Pancreas (tissue), 10 donors: ENCODE measurements at places on chromosomes 6 and 20. TPM values are rescaled to one million over a fixed set of nuclear protein-coding genes. Genes with fewer than 3 reads are reported as not detected.

DNA sequence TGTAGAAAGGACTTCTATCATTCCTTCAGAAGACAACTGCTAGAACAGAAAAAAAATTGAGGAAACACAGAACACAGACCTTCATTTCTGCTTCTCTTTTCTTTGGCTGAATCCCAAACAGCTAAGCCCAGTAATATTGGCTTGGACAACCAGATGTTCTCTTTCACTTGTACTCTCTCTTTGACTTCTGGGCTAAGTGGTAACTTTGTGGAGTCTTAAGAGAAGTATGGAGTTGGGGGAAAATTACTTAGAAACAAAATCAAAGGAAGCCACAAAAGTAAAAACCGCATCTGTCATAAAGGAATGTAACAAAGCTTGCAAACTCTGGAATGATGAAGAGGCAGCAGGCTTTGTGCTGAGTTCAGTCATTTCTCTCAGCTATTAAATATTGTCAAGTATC, 587.5 kb downstream of the CBLN4 start:
- no peak overlapping the region for H3K4me3 ChIP-seq
- no peaks in the 10 kb centered on the region for H3K27me3 ChIP-seq
- DNase-seq: no peak
- H3K4me1 ChIP-seq: no peaks in the 10 kb centered on the region

DNA sequence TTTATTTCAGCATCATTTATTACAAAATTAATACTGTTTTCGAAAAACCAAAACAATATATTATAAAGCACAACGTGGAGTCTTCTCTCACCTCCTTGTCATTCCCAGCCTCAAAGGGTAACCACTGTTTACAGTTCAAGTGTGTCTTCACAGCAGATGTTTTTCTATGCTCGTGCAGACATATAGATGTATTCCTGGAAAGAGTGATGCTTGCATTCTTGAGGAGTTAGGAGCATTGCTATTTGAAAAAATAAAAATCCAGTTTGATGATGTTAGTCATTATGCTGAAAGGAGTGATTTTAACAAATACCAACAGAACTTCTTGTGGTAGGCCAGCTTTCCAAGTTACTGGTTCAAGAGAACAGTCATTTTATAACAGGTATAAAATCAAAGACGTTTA, 234.9 kb downstream of the BCKDHB start:
- H3K27ac ChIP-seq: no peak overlapping the region
- H3K4me1 ChIP-seq: no peaks in the 10 kb centered on the region
- no peaks in the 10 kb centered on the region for H3K27me3 ChIP-seq
- no peak overlapping the region for H3K4me3 ChIP-seq

DNA sequence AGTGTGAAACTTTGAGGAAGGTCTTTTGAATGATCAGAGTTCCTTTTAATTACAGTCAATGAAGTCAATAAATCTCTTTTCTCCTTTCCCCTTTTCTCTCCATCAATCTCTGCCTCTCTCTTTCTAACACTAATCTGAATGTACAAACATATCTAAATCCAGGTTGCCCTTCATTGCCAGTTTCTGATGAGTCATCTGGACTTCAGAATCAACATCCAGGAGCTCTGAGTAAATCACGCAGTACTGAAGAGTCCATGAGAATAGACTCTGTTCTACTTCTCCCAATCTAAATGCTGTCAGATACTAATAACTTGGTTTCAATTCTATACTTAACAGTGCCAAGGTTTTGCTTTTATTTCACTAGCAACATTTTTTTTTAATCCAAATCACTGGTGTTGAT, 238.7 kb upstream of the THEMIS start:
- no peaks in the 10 kb centered on the region for H3K36me3 ChIP-seq
- no peak overlapping the region for H3K27ac ChIP-seq
- no peak overlapping the region for H3K4me3 ChIP-seq
- no peaks in the 10 kb centered on the region for H3K27me3 ChIP-seq

GRCh38 chr6:16486661-16487060, 248.3 kb downstream of the GMPR start:
- no peaks in the 10 kb centered on the region for H3K27me3 ChIP-seq
- no peak for DNase-seq
- H3K27ac ChIP-seq: no peak overlapping the region
- H3K36me3 ChIP-seq: peaks cover 5% of the 10 kb centered on the region

TRIM10 gene
- polyA plus RNA-seq: not detected
